NCI-H1417 (cell line): ENCODE measurements at places on chromosomes 12 and 14.
A peak's percentile ranks its signal among the peaks of the same experiment; 100 is the strongest.

DNA sequence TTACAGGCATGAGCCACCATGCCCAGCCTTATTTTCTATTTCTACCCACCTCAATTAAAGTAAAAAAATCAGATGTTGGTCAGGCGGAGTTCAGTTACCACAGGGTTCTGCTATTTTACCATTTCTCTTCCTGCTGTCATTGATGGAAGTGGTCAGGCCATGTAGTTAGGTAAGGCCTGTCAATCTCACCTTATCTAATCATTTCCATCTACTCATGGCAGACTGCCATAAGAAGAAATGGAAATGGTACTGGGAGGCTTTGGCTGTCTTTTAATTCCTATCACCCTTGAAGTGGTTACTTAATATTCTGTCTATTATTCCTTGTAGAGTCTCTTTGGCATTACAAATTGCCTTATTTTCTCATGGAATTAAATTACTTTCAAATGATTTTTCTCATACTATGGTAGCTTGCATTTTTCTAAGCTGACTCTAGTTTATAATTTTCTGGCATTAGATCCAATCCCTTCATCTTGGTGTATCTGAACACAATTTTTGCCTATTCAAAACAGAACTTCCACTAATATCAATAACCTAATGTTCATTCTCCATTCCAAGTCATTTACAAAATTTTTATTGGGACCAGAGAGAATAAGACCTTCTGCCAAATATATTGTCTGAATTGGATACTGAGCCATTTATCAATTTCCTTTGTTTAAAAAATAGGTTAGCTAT is 198.7 kb downstream of the DACT1 start:
- no peak for DNase-seq

DNA sequence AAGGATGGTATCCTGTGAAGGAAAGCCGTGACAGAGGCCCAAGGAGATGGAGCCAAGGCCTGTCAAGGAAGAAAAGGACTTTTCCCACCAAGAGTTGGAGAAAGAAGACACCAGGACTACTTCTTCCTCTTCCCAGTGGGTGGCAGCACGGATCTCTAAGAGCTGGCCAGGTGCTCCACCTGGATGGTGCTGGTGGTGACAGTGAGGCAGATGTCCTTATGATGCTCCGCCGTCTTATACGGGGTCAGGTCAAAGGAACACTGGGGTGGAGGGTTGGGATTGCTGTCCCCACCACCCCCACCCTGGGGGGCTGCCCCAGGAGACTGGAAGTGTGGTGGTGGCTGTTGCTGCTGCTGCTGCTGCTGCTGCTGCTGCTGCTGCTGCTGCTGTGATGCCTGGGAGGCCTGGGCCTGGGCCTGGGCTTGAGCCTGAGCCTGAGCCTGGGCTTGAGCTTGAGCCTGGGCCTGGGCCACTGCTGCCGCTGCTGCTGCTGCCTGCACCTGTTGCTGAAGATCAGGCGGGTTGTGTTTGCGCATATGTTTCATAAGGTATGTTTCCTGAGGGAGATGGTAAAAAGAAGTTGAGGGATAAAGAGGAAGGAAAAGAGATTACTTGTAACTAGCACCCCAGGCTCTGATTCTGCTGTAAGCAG is 4.8 kb upstream of the ING4 start:
- DNase-seq, result peak; percentile 5

GRCh38 chr12:90250766-90251165 is 542.1 kb upstream of the ATP2B1 start:
- DNase-seq, result no peak

GRCh38 chr12:100877776-100878175 is 83.2 kb downstream of the ANO4 start:
- no peak for DNase-seq

DNA sequence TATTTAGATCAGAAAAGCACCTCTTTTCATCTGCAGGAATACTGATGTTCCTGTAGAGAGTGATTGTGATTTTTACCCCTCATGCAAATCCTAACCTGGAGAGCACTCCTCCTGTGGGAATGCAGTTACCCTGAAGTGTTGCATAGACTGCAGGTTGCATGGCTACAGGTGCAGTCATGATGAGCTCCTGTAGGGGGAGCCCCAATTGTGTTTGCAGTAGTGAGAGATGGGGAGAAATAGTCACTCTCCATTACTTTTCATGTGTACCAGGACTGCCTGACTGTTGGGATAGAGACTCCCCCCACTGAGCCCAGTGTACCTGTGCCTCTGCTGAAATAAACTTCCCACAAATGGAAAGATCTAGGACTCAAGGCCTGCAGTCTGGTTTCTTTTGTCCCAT is 1086.5 kb downstream of the SLC6A15 start:
- DNase-seq, result peak; percentile 33

GRCh38 chr12:131732-132495 is 65.3 kb downstream of the IQSEC3 start:
- DNase-seq, result no peak

GRCh38 chr12:54191550-54192022 is 2.8 kb upstream of the SMUG1 start:
- peak; percentile 70 for DNase-seq

- no peak for DNase-seq
Observed at GRCh38 chr12:105220929-105221290, 15.1 kb downstream of the APPL2 start.

- no peak for DNase-seq
Observed at GRCh38 chr14:38138473-38139138, 69.1 kb upstream of the SSTR1 start.

GRCh38 chr14:103510724-103511693 is 11.6 kb downstream of the CKB start:
- no peak for DNase-seq

DNA sequence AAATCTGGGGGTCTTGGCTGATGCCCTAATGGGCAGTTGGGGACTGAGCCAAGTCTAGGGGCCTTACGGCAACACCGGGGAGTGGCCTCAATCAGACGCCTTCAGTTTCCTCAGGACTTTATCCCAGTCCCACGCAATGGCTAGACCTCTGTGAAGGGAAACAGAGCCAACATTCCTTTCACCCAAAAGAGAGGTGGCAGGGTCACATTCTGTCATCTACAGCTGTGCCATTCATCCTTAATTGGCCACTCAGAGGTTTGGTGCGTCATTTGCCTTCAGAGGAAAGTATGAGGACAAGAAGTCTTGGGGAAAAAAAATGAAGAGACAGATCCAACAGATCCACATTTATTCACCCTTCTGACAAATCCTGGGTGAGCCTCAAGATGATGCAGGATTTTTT is 166.9 kb upstream of the AVPR1A start:
- no peak for DNase-seq

GRCh38 chr14:32469388-32470160 is 140.5 kb downstream of the AKAP6 start:
- DNase-seq, result no peak

DNA sequence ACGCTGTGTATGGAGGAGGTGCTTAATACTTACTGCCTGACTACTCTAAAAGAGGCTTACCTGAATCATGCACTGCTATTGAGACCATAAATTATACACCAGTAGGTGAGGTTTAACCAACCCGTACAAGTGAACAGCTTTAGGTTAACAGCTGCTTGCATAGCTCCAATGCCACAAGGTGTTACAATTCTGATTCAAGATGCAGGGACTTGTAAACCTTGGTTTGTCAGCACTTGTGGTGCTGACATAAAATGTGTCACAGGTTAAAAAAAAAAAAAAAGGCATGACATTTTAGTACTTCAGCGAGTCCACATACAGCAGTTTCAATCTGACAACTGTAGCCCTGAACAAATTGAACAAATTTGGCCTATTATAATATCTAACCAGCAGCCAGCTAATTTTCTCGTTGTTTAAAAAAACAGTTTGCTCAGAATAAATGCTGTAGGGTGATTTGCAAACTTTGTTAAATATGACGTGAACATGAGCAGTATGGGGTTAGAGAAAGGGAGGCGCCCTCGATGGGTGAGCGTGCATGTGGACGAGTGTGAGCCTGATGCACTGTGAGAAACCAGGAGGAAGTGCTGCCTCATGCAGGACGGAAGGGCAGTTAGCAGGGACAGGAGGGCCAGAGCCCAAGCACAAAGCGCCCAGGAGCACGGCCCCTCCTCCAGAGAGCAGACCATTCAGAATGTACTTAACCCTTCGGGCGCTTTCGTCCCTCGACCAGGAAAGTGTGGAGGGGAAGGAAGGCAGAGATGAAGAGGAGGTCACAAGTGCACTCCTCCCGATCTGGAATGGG is 44.7 kb downstream of the TCHP start:
- DNase-seq, result no peak
